ENCODE measurements at places on chromosomes 2 and 18.
A peak's percentile ranks its signal among the peaks of the same experiment; 100 is the strongest.

- no peak for DNase-seq
Observed at GRCh38 chr2:1752751-1753150, 8.4 kb upstream of the PXDN start.

DNA sequence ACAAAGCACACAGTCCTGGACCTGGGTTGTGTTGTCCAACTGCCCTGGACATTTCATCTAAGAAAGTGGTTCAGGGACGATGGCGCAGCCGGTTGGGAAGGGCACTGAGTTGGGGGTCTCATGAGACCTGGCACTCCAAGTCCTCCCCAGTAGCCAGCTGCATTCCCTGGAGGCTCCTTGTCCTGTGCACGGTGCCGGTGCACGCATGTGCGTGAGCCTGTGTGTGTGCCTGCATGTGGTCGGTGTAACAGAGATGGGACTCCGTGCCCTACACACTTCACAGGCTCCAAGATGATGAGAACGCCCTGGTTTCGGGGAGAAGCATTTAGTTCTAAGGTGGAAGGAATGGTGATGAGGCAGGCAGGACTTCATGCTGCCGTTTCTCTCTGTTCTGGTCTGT, 124.9 kb upstream of the PXDN start:
- DNase-seq, result no peak

- no peak for DNase-seq
Observed at GRCh38 chr2:66024391-66024790, 410.5 kb upstream of the MEIS1 start.

- DNase-seq, result no peak
Observed at GRCh38 chr2:218071218-218071937, 2.3 kb downstream of the RUFY4 start.

- DNase-seq, result no peak
Observed at GRCh38 chr2:56590611-56591010, 406.8 kb downstream of the CCDC85A start.

DNA sequence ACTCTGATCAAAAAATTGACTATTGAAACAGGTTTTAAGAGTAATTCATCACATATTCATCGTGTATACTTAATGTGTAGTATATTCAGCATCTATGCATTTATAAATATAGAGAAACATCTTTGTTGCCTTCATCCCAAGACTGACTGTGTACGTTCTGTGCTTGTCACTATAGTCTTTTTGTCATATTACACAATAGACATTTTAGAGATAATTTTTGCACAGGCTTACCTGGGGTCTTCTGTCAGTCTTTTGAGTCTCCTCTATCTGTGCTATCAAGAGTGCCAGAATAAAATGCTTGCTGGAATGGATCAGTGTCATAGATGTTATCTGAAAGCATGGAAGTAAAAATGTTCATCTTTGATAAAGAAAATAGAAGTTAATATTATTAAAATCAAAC, 1047.7 kb upstream of the NRXN1 start:
- DNase-seq, result no peak

DNA sequence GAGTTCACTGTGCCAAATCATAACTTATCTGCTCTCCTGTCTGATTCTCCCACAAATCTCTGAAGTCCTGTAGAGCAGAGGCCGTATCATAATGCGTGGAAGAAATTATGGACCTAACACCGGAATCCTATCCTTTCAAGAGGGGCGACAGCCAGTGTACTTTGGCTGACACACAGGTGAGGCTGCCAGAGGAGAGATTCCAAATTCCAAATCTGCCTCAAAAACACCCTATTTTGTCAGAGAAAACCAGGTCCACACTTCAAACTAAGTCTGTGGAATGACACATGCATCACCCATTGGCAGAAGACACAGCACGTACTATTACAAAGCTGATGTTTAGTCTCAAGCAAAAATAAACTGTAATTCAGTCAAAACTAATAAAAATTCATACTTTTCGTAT, 139.2 kb upstream of the PID1 start:
- no peak for DNase-seq

- DNase-seq, result no peak
Observed at GRCh38 chr18:44546954-44547353, 133.7 kb upstream of the SETBP1 start.

GRCh38 chr2:189164746-189165145, 14.8 kb downstream of the COL5A2 start:
- no peak for DNase-seq

GRCh38 chr2:17853799-17854198, 24.7 kb upstream of the KCNS3 start:
- no peak for DNase-seq

GRCh38 chr2:121429927-121430520, 100.7 kb upstream of the RNU4ATAC start:
- no peak for DNase-seq

GRCh38 chr2:222303045-222303827, 4.4 kb upstream of the PAX3 start:
- no peak for DNase-seq

DNA sequence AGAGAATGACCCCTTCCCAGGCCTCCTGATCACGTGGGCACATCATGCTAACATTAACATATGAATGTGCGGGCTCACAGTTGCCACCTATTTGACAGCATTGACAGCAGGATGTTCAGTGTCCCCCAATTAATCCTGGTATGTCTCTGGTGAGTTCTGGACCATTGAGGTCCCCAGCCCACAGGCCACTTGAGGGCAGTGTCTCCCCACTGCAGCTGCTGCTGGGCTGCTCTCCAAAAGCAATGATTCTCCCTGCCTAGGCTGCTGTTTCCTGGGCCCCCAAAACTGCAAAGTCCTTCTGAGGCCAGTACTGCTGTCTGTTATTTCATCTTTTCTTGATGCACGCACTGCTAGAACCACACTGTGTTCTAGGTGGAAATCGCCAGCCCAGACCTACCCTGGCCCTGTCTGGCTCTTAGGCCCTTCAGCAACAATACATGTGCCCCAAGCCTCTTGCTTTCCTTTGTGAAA, 52.7 kb upstream of the MAPK4 start:
- DNase-seq, result peak; percentile 7

DNA sequence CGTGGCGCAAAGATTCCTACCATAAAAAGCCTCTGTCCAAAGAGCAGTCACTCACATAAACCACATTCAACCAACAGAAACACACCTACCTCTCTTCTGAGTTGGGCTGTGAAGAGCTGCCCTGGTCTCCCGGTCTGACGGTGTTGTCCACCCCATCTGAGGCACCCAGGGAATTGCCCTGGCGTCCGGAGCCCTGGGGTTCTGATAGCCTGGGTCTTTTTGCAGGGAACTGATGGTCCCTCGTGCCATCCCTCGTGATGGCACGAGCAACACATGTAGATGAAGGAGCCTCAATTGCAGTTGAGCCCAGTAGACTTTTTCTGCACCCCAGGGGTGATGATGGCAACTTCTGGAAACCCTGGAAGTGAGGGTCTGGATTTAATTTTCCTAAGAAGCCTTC, 13.8 kb downstream of the HJURP start:
- DNase-seq, result no peak

- peak; percentile 76 for DNase-seq
Observed at GRCh38 chr2:20449501-20450200, 2.8 kb downstream of the RHOB start.

- DNase-seq, result no peak
Observed at GRCh38 chr2:143480086-143480485, 350.9 kb downstream of the ARHGAP15 start.

- DNase-seq, result no peak
Observed at GRCh38 chr18:35653392-35654135, 72.0 kb downstream of the GALNT1 start.

DNA sequence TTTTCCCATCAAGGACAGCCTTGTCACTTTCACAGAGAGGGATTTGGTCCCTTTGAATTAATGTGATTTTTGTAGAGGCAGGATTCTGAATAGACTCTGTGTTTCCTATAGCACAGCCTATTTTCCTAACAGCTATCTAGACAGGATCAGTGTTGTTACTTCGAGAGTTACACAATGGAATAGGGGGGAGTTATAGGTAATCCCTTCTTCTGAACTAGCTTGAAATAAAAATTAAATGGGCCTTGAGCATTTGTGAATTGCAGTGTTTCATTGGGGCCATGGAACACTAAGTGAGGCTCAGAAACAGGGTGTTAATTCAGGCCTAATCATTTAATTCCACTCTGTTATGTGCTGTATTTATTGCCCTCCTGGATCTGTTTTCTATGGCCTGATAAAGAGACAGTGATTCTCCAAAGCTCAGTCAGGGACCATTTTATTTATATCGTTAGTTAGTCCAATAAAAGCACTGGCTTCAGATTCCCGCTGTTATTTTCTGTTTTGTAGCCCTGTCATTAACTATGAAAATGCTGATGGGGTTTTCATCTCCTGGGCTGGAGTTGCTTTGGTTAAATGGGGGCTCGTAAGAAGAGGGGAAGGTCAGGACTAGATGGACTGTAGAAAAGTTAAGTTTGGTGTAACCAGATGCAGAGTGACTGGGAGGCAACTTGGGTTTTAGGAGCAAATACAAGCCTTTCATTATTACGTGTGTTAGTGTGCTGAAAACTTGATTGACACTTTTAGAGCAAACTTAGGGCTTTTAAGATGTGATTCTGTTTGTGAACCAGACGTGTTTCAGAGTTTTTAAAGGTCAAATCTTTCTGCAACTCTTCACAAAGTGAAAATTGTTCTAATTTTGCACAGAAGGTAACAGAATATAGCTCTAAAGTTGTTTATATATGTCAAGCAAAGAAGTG, 461.0 kb upstream of the HNRNPA3 start:
- DNase-seq, result no peak

DNA sequence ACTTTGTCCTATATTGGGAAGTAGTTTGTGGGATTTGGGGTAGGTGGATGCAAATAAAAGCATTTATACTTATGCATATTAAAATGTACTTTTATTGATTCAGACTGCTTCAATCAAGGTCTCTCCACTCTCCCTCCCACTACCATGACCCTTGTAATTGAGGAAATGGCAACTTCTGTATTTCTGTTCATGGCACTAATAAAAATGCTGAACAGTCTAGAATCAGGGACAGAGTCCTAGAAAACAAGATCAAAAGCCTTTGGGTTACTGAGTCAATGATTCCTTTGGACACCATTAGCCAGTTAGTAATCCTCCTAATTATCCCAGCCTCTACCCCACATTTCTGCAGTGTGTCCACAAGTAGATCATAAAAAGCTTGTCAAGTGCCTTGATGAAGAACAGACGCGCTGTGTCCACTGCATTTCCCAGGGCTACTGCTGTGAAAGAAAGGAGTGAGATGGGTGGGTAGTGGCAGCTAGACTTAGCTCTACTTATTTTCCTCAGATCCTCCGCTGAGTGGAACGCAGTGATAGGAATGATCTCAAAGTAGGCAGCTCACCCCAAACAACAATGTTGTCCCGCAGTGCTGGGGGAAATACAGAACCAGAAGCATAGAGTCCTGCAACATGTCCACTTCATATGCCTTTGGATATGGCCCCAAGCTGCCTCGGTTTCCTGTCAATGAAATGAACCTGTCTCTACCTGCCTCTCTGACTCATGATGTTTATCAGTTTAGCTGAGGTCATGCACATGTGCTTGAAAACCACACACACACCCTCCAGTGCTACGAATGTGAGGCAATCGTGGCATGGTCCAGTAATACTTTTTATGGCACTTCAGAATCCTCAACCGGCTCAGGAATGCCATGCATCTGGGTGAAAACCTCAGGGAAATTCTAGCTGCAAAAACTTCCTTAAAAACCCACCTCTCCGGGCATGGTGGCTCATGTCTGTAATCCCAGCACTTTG, 115.5 kb downstream of the COL6A3 start:
- peak; percentile 56 for DNase-seq

DNA sequence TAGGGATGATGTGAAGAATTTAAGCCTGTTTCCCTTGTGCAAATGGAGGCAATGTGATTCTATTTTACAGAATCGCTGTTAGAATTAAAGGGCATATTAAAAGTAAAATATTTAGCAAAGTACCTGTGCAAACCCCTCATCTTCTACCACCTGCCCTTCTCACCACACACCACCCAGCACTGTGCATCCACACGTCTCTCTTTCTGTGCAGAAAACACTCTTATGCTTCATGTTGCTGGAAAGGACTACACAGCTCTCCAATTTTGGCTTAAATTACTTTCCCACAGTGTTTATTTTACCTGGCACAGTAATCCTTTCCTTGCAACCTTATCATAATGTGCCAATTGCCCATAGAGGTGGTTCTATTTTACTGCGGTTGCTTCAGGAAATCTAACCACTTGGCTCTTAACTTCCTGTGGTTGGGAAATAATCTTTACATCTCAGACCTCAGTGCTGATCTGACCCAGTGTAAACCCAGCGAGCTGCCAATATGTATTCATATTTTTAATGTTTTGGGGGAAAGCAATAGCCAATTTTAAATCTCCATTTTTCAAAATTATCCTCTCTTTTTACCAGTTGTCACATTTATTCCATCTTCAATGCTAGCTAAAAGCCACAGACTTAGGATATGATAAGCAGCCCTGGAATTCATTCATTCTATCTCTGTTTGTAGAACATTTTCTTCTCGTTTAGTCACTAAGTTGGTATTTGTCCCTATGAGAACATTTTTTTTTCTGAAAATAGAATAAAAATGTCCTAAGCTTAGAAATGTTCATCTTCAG, 250.9 kb downstream of the DSEL start:
- DNase-seq, result peak; percentile 16

Data from kidney glomerular epithelial cell (primary cell).